ENCODE measurements at places on chromosomes 1 and 21.

DNA sequence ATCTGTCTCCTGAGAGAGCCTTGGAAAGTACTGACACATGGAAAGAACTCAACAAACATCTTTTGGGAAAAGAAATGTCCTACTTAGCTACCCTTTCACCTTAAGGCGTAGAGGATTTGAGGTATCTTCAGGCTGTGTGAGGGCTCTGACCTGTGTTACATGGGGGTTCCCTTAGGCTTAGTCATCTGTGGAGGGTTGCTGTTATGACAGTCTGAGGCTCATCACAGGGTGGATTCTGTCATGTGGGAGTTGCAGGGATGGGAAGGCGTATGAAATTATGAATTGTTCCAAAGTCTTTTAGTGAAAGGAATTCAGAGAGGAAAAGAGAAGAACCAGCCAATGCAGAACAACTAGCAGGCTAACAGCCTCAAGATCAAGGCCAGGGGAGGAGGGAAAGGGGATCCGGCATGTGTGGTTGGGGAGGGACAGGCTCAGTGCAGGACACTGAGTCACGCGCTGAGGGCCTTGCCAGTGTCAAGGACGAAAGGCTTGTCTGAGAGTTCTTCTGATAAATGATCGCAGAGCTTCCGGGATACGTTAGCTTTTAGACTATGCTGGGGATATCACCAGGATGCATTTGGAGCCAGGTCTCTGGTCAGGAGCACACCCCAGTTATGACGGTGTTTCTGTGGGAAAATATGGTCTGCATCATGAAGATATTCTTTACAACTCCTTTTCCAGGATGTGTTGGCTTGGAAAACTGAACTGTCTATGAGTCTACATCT lies 24.6 kb upstream of the PLA2G2C start:
- DNase-seq = no peak

DNA sequence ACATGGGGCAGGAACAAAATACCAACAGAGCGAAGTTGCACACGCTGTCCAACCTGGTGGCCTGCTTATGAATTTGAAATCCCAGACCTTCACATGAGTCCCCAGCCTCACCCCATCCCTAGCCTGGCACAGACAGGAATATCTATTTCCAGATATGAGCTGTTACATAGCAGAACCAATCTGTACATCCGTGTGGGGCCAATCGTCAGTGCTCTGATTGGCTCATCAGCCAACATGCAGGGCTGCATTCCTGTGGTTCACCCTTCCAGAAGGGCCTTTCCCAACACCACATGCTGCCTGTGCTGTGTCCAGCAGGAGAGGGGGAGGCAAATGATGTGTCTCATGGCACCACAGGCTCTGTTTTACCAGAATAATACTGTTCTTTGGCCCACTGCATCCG lies 31.3 kb downstream of the CCN1 start:
- no peak for DNase-seq

DNA sequence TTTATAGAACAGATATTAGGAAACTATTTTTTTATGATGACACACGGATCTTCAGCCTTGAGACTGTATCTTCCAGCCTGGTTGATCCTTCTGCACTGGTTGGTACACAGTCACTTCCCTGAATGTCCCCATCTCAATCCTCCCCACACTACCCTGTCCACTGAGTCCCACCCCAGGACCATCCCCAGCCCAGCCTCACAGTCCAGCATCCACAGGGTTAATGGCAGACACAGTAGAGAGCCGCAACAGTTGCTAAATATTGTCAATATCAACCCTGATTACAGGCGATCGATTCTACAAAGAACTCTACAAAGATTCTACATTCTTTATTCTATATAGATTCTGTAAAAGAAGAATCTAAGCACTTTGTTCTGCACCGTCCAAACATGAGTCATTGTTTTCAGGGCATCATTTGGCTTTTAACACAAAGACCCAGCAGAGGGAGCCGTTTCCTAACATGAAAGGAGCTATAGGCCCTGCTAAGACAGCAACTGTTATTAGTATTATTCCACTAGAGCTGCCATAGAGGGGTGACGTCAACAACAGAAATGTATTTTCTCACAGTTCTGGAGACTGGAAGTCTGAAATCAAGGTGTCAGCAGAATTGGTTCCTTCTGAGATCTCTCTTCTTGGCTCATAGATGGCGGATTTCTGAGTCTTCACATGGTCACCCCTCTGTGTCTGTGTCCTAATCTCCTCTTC lies 30.1 kb upstream of the IFNAR2 start:
- peak; percentile 90 for DNase-seq

- DNase-seq = no peak
These were observed 32.6 kb downstream of the OPTC start for GRCh38 chr1:203526572-203526971.

GRCh38 chr1:184941410-184941733 lies 32.9 kb downstream of the NIBAN1 start:
- no peak for DNase-seq

DNA sequence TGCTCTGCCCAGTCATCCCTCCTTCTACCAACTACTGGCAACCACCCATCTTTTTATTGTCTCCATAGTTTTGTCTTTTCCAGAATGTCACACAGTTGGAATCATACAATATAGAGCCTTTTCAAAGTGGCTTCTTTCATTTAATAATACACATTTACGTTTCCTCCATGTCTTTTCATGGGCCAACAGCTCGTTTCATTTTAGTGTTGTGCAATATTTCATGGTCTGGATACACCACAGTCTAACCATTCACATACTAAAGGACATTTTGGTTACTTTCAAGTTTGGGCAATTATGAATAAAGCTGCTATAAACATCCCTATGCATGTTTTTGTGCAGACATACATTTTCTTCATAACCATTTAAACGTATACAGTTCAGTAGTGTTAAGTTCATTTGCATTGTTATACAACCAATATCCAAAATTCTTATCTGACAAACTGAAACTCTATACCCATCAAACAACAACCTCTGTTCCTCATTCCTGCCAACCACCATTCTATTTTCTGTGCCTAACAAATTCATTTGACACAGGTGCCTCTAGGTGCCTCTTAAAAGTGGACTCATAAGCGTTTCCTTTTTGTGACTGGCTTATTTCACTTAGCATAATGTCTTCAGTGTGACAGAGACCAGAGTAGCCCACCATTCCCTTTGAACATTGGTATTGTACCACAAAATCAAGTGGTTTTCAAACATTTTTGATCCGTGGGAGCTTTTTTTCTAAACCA lies 138.1 kb downstream of the NR5A2 start:
- DNase-seq = peak; percentile 78

DNA sequence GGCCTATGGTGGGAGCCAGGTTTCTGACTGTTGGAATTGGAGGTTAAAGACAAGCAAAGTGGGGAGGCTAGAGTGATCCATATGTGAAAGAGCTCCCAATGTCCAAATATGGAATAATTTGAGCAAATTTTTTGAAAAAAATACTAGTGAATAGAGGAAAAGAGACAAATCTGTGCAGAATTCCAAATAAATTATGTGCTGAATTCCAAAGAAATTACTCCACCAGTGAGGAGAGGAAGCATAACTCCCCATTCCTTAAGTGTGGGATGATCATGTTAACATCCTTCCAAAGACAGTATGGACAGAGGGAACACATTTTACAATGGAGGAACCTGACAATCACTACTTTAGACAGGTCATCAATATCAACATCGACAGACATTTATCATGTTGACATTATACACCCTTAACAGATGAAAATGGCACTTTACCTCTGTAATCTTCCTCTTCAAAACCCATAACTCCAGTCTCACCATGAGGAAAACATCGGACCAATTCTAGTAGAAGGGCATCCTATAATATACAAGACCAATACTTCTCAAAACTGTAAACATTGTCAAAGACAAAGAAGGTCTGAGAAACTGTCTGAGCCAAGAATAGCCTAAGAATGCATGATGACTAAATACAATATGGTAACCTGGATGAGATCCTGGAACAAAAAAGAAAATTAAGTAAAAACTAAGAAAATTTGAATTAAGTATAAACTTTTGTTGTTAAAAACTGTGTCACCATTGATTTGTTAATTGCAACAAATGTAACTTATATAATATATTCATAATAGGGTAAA lies 71.5 kb upstream of the RGS4 start:
- DNase-seq = no peak

DNA sequence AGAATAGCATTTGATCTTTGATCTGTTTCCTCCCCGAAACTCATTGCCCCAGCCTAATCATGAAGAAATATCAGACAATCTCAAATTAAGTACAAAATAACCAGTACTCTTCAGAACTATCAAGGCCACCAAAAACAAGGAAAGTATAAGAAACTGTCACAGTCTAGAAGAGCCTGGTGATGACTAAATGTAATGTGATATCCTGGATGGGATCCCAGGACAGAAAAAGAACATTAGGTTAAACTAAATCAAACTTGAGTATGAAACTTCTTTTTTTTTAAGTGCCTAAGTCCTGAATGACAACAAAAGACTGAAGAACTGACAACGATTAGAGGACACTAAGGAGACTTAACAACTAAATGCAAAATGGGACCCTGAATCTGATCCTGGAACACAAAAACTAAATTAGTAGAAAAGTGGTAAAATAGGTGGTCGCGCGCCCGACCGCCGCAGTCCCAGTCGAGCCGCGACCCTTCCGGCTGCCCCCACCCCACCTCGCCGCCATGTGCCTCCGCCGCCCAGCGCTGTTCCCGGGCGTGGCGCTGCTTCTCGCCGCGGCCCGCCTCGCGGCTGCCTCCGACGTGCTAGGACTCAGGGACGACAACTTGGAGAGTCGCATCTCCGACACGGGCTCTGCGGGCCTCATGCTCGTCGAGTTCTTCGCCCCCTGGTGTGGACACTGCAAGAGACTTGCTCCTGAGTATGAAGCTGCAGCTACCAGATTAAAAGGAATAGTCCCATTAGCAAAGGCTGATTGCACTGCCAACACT lies 5.5 kb upstream of the PRKAB2 start:
- DNase-seq = no peak

DNA sequence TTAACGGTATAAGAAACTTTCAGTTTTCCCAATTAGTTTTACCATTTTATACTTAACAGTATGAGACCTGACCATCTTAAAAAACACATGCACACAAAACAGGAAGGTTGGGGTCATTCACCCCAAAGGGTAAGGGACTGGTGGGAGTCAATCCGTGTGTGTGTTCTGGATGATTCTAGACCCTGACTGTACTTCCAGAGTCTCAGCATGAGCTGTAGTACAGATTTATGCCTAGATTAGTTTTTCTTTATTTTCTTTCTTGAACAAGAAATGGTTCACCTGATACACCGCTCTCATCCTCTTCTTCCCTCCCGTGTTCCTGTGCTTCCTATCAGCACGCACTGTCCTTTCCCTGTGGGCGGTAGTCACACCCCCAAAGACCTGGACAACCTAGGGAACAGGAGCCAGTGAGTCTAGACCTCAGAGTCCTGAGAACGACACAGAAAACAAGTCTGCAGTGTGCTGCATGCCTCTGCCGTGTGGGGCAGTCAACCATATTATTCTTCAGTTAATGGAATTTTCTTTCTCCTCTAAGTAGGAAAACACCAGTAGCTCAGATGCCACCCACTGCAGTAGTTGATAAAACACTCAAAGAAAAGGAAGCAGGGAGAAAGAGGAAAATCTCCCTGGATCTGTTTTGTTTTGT lies 38.9 kb upstream of the MRPS6 start:
- no peak for DNase-seq

GRCh38 chr1:203124546-203125317 lies 2.8 kb upstream of the ADORA1 start:
- DNase-seq = no peak

DNA sequence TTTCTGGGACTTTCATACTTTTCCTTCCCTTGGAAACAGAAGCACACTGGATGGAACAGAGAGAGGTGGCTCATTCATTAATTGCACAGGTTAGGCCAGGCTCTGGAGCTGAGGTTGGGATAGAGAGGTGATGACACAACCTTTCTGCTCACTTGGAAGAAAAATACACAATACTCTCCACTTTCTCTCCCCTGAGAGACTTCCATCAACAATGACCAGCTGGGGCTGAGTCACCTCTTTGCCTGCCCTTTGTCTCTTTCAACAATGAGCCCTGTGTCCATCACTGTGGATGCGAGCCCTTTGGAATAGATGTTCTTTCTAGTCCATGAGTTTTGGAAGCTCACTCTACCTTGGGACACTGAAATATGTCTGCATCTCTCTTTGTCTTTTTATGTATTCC lies 43.1 kb downstream of the ATP2B4 start:
- DNase-seq = no peak

DNA sequence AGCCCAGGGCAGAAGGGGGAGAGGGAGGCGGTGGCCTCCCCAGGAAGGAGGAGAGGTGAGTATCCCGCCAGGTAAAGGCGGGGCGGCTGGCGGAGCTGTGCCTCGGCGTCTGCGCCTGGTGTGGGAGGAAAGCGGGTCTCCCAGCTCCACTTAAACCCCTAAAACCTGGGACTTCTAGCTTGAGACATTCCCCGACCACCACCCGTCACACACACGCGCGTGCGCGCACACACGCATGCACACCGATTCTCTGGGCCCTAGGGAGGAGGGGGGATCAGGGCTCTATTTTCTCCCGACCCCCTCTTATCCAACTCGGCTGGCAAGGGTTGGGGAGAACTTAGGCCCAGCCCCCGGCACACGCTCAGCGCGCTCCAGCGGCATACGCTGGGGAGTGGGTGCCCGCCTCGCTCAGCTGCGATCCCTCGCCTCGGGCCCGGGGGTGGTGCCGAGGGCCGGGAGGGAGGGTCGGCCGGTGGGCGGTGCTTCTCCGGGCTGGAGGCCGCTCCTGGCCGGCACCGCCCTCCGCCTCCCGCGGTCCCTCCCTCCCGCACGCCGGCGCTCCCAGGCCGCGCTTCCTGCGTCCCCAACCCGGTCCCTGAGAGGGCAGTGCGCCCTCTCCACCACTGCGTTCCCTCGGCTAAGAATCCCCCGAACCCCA lies at the start of gene TMEM51:
TMEM51 (plus strand) TSS at position 564 of the 658 bp plus-strand sequence. CDS start 61,341 bp downstream, outside the sequence.
- DNase-seq = no peak

DNA sequence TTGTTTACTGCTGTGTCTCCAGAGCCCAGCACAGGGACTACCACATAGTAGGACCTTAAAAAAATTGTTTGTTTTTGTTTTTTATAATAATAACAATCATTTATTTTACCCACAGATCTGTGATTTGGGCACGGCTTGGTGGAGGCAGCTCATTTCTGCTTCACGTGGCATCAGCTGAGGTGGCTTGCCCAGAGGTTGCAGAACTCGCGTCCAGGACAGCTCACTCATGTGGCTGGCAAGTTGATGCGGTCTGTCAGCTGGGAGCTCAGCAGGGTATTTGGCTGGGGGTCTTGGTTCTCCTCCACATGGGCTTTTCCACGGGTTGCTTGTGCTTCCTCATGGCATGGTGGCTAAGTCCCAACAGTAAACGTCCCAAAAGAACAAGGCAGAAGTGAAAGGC lies 2.9 kb upstream of the SYNC start:
- DNase-seq = no peak

GRCh38 chr1:203025686-203026030 lies 633 bp upstream of the PPFIA4 start:
- DNase-seq = no peak

DNA sequence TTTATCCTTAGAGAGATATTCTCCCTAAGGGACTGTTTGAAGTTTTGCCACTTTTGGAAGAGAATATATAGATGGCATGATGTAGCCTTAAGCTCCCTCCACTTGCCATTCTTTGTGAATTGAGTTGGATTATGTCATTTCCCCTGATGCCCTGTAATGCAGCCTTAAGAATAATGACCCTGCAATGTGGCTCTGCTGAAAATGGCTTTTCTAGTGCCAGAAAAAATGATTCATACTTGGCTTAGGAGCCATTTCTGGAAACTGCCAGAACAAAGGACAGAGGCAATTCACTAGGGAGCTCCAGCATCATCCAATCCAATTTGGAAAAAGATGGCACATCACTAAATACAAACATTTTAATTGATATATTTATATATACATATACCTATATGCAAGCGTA lies 265.3 kb downstream of the SPATA17 start:
- no peak for DNase-seq
